ENCODE measurements at places on chromosomes 3 and 15. TPM values are rescaled to one million over a fixed set of nuclear protein-coding genes. Genes with fewer than 3 reads are reported as not detected.
A peak's percentile ranks its signal among the peaks of the same experiment; 100 is the strongest.

DNA sequence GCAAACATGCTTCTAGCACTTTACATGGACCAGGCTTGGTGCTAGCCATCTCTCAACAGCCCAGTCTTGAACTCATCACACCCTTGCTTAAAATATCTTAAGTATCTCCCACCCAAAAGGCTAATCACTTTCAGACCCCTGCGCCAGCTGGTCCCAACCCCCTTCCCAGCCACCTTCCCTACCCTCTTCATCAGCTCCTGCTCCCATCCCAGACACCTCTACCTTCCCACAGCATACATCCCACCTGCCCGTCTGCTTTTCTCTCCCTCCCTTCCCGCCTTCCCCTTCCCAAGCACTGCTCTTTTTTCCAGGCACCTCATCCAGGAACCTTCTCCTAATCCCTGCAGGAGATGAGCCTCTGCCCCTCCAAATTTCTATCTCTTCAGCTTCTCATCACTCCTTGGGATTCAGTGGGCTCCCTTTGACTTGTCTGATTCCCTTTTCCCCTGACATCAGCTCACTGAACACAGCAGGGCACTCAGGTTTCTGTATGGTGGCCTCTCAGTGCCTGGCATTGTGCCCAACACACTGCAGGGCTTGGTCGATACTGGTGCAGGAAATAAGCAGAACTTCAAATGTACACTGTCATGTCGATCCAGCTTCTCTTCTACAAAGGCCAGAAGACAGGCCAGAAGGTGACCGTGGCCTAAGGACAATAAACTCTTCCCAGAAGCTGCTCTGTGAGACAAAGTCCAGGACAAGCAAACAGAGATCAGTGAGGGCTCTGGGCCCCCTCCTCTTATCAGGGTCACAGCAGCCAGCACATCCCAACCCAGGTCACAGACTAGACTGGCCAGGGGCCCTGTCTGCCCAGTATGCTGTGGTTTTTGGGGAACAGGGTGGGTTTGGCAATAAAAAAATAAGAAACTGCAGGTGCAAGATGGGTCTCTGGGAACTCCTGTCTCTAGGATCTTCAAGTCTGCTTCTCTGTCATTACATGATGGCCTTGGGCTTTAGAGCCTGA is 2.2 kb upstream of the ITIH1 start:
- no peak for DNase-seq
- peaks cover 10% of the 10 kb centered on the region for H3K4me1 ChIP-seq
- no peak overlapping the region for H3K4me3 ChIP-seq
- H3K36me3 ChIP-seq: no peaks in the 10 kb centered on the region
- H3K27me3 ChIP-seq: no peaks in the 10 kb centered on the region
- no peak overlapping the region for H3K27ac ChIP-seq

The TMEM266 gene
- total RNA-seq: not detected

The TRIM71 gene
- total RNA-seq: not detected

The TBC1D21 gene
- not detected for total RNA-seq

The GRAMD1C gene
- 0.35 TPM for total RNA-seq

- H3K4me1 ChIP-seq: no peaks in the 10 kb centered on the region
- H3K27me3 ChIP-seq: no peaks in the 10 kb centered on the region
- peaks cover 18% of the 10 kb centered on the region for H3K36me3 ChIP-seq
- DNase-seq: no peak
- no peak overlapping the region for H3K4me3 ChIP-seq
- no peak overlapping the region for H3K27ac ChIP-seq
These were observed 94.1 kb downstream of the C3orf70 start for GRCh38 chr3:185058796-185059195.

The MCTP2 gene
- total RNA-seq: 17.0 TPM

GRCh38 chr3:194097141-194097882 is 38.6 kb upstream of the HES1 start:
- no peaks in the 10 kb centered on the region for H3K27me3 ChIP-seq
- no peak overlapping the region for H3K27ac ChIP-seq
- H3K36me3 ChIP-seq: no peaks in the 10 kb centered on the region
- peaks cover 24% of the 10 kb centered on the region for H3K4me1 ChIP-seq

The UCN2 gene
- total RNA-seq: not detected

GRCh38 chr15:56492236-56492635 is 27.3 kb upstream of the MNS1 start:
- peaks cover 5% of the 10 kb centered on the region for H3K27me3 ChIP-seq
- H3K27ac ChIP-seq: no peak overlapping the region
- no peaks in the 10 kb centered on the region for H3K36me3 ChIP-seq
- no peak for DNase-seq

DNA sequence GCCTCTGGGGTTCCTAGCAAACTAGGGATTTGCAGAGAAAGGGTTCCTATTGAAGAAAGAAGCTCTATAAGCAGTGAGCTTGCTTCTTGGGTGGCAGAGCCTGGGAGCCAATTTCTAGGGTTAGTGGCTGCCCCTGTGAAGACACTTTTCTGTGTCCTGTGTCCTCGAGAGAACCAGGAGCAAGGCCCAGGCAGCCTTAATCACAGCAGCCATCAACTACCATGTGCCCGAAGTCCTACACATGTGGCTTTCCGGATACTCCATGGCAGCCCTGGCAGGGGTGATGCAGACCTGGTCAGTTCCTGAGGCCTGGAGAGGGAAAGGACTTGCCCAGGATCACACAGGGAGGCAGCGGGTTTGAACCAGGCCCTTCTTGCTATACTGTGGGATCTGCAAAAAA is 27.7 kb upstream of the TSPAN3 start:
- no peak for DNase-seq
- H3K36me3 ChIP-seq: no peaks in the 10 kb centered on the region
- no peaks in the 10 kb centered on the region for H3K27me3 ChIP-seq
- no peaks in the 10 kb centered on the region for H3K4me1 ChIP-seq
- H3K4me3 ChIP-seq: no peak overlapping the region

The SLC28A2 gene
- not detected for total RNA-seq

The LRTM1 gene
- not detected for total RNA-seq

DNA sequence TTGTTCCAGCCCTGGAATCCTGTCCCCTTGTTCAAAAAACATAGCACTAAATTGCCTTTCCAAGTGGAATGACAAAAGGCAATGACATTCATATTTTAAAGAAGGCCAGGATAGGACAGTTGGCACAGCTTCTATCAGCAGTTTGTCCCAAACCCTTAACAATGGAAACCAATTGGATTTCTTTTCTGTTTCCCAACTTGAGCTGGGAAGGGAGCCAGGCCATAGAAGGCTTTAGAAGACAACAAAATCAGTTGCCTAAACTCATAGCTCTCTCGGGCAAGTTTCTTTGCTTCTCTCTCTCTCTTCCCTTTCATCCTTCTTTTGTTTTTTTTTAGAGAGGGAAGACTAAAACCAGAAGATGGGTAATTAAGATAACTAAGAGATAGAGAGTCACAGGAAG is 227.7 kb upstream of the TPRG1 start:
- H3K36me3 ChIP-seq: no peaks in the 10 kb centered on the region
- H3K4me1 ChIP-seq: peaks cover 11% of the 10 kb centered on the region
- DNase-seq: no peak
- H3K27ac ChIP-seq: no peak overlapping the region
- no peak overlapping the region for H3K4me3 ChIP-seq

- H3K36me3 ChIP-seq: no peaks in the 10 kb centered on the region
- H3K4me1 ChIP-seq: no peaks in the 10 kb centered on the region
- H3K27me3 ChIP-seq: no peaks in the 10 kb centered on the region
- no peak overlapping the region for H3K4me3 ChIP-seq
These were observed 203.9 kb downstream of the DTWD1 start for GRCh38 chr15:49824775-49825099.

DNA sequence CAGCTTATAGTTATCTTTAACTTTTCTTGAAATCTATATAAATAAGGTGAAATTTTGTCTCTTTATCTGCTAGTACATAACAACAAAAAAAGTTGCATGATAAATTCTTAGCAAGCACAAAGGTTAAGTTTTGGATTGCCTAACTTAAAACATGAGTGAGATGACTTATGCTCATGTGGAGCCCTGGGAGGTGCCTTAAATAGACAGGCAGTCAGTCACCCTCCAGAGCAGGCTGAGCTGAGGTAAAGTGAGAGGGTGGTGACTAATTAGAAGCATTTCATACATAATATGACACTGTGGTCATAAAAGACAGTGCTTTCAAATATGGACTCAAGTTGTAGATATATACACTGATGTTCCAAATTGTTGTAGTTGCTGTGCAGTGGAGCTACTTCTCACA is 14.6 kb upstream of the MME start:
- no peak overlapping the region for H3K27ac ChIP-seq
- H3K27me3 ChIP-seq: no peaks in the 10 kb centered on the region
- H3K4me3 ChIP-seq: no peak overlapping the region
- H3K36me3 ChIP-seq: no peaks in the 10 kb centered on the region

- peaks cover 3% of the 10 kb centered on the region for H3K27me3 ChIP-seq
- H3K4me1 ChIP-seq: peaks cover 26% of the 10 kb centered on the region
- no peak for DNase-seq
These were observed 771 bp downstream of the RARRES1 start for GRCh38 chr3:158731486-158731885.

DNA sequence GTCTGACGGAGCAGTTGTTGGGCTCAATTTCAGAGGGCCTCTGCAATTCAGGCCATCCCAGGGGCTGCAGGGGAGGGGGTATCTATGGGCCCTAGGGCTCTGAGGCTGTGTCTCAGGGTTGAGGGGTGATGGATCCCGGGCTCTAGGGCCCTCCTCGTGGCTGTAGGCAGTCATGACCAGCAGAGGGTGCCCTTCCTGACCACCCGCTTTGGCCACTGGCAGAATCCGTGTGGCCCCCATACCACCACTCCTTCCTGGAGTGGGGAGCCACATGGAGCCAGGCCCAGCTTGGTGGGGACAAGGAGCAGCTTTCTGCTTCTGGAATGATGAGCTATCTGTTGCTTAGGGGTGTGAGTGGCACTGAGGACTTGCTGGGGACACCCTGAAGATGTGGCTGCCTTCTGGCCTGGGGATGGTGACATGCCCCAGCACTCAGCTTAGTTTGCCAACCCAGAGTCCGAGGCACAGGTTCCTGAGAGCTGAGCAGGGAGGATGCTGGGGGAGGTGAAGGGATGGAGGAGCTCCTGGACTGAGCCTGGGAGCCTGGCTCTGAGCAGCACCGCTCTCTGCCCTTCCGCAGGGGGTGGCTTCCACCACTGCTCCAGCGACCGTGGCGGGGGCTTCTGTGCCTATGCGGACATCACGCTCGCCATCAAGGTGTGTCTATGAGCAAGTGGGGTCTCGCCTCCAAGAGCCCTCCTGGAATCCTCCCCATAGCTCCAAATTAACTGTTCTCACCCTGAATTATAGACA is 20.2 kb downstream of the HDAC11 start:
- DNase-seq: no peak
- H3K27ac ChIP-seq: no peak overlapping the region
- H3K36me3 ChIP-seq: no peaks in the 10 kb centered on the region
- peaks cover 7% of the 10 kb centered on the region for H3K4me1 ChIP-seq
- no peaks in the 10 kb centered on the region for H3K27me3 ChIP-seq

- no peaks in the 10 kb centered on the region for H3K27me3 ChIP-seq
- DNase-seq: no peak
- H3K36me3 ChIP-seq: peaks cover 22% of the 10 kb centered on the region
- H3K27ac ChIP-seq: no peak overlapping the region
- peaks cover 53% of the 10 kb centered on the region for H3K4me1 ChIP-seq
- H3K4me3 ChIP-seq: no peak overlapping the region
These were observed 8.3 kb downstream of the KPNA1 start for GRCh38 chr3:122506450-122506849.

The CEP63 gene
- 25.4 TPM for total RNA-seq

- H3K27me3 ChIP-seq: no peaks in the 10 kb centered on the region
- no peak overlapping the region for H3K4me3 ChIP-seq
- no peaks in the 10 kb centered on the region for H3K36me3 ChIP-seq
- DNase-seq: no peak
- no peaks in the 10 kb centered on the region for H3K4me1 ChIP-seq
These were observed 1050.6 kb upstream of the ALCAM start for GRCh38 chr3:104316118-104316517.

- no peaks in the 10 kb centered on the region for H3K4me1 ChIP-seq
- no peak overlapping the region for H3K27ac ChIP-seq
- H3K27me3 ChIP-seq: no peaks in the 10 kb centered on the region
- DNase-seq: no peak
- no peak overlapping the region for H3K4me3 ChIP-seq
- no peaks in the 10 kb centered on the region for H3K36me3 ChIP-seq
These were observed 656.3 kb downstream of the ROBO1 start for GRCh38 chr3:79111375-79112052.

- H3K4me3 ChIP-seq: peak overlapping the region; percentile 86
- H3K4me1 ChIP-seq: peaks cover 39% of the 10 kb centered on the region
- H3K27ac ChIP-seq: peak overlapping the region; percentile 11
- DNase-seq: no peak
These were observed 2.6 kb downstream of the IMP3 start for GRCh38 chr15:75637245-75638009.

DNA sequence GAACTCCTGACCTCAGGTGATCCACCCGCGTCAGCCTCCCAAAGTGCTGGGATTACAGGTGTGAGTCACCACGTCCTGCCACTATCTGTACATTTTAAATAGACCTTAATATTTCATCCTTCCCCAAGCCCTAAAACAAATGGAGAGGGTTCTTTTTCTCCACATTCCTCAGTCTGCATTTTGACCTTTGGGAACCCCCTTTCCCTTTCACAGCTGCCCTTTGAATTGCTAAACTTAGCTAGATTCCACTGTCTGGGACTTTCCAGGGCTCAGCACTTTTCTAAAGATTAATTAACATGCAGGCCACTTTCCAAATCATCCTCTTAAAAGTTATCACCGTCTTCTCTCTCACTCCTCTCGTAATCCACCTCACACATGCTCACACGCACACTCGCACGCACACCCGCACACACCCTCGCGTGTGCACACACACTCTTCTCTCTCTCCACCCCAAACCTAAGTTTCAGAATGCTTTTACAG is 124.2 kb downstream of the TMCO5A start:
- H3K27me3 ChIP-seq: peaks cover 14% of the 10 kb centered on the region
- H3K4me3 ChIP-seq: no peak overlapping the region
- H3K27ac ChIP-seq: no peak overlapping the region
- H3K4me1 ChIP-seq: no peaks in the 10 kb centered on the region
- no peaks in the 10 kb centered on the region for H3K36me3 ChIP-seq

DNA sequence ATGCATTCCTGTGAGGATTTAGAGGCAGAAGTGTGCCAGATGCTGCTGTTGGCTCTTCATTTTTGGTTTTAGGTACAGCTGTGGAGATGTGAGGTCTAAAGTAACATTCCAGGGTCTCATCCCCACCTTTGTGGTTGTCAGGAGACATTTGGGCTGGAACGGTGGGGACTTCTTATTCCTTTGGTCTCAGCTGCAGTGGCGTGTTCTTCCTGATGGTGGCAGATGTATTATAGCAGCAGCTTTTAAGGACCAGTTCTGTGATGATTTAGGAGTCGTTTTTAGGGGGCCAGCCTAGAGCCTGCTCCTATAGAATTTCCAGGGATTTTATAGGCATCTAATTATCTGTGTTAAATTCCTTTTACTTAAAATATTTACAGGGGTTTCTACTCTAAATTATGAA is 221.0 kb upstream of the EOMES start:
- H3K4me1 ChIP-seq: no peaks in the 10 kb centered on the region
- DNase-seq: no peak
- no peaks in the 10 kb centered on the region for H3K27me3 ChIP-seq
- H3K4me3 ChIP-seq: no peak overlapping the region
- no peaks in the 10 kb centered on the region for H3K36me3 ChIP-seq
- H3K27ac ChIP-seq: no peak overlapping the region

GRCh38 chr3:144893980-144894379 is 922.4 kb downstream of the DIPK2A start:
- no peaks in the 10 kb centered on the region for H3K36me3 ChIP-seq
- no peak for DNase-seq
- no peaks in the 10 kb centered on the region for H3K27me3 ChIP-seq
- no peak overlapping the region for H3K27ac ChIP-seq
- no peak overlapping the region for H3K4me3 ChIP-seq
